Hepatocyte (in vitro differentiated cells): ENCODE measurements at places on chromosomes 11 and 22. TPM values are rescaled to one million over a fixed set of nuclear protein-coding genes. Genes with fewer than 3 reads are reported as not detected.

Gene SLC3A2
- 335 and 573 TPM in 2 replicates for total RNA-seq

Gene SSTR3
- total RNA-seq = 1.3 and 2.8 TPM in 2 replicates

Gene OR51E2
- 0.28 and 0.30 TPM in 2 replicates for total RNA-seq

Gene CCDC89
- total RNA-seq = 0.72 and 0.83 TPM in 2 replicates

Gene ARFIP2
- 78.0 and 90.1 TPM in 2 replicates for total RNA-seq

Gene ESRRA
- total RNA-seq = 52.1 and 62.0 TPM in 2 replicates

Gene OR51B2
- not detected in 2 replicates for total RNA-seq

Gene PNPLA5
- total RNA-seq = 0.57 TPM in 1 of 2 replicates, not detected in the other

DNA sequence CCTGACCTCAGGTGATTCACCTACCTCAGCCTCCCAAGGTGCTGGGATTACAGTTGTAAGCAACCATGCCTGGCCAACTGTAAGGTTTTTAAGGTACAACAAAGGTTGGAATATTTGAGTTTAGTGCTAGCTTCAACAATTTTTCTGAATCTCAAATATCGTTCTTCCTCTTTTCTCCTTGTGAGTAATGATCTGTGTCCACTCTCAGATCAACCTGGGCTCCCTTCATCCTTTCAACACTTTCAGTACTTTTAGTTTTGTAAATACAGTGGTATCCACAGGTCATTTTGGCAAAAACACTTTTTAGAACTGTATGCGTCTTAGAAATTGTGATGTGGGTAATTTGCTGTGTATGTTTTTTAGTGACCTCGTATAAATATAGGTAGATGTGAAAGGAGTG, 7.9 kb downstream of the PACS1 start:
- DNase-seq = no peak
- H3K27me3 ChIP-seq = no peaks in the 10 kb centered on the region
- no peaks in the 10 kb centered on the region for H3K36me3 ChIP-seq
- H3K4me1 ChIP-seq = peaks cover 23% of the 10 kb centered on the region

DNA sequence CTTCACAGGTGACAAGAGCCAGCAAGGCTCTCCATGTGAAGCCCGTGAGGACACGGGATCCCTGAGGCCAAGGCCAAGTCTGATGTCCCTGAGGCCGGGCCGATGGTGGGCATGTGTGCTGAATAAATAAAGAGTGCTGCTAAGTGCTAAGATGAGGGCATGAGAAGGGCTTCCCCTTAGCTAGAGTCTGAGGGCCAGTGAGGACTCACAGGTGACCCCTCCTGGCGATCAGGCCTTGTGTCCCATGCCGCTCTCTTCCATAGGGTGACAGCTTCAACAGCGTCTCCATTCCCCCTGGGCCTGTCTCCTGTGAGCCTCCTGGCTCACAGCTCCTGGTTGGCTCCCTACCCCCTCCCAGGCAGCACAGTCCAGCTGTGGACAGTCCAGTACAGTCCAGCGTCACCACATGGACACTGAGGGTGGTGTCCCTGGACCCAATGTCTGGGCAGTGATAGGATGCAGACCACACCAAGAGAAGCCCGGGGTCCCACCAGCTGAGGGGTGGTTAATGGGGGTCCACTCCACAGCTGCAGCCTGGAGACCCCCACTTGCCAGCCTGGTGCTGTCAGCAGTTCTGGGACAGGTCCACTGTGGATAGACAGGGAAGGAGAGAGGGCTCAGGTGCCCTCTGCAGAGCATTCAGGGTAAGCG, 1033.2 kb downstream of the TBC1D22A start:
- no peaks in the 10 kb centered on the region for H3K36me3 ChIP-seq
- no peak overlapping the region for H3K4me3 ChIP-seq
- H3K4me1 ChIP-seq = no peaks in the 10 kb centered on the region
- no peak for DNase-seq

DNA sequence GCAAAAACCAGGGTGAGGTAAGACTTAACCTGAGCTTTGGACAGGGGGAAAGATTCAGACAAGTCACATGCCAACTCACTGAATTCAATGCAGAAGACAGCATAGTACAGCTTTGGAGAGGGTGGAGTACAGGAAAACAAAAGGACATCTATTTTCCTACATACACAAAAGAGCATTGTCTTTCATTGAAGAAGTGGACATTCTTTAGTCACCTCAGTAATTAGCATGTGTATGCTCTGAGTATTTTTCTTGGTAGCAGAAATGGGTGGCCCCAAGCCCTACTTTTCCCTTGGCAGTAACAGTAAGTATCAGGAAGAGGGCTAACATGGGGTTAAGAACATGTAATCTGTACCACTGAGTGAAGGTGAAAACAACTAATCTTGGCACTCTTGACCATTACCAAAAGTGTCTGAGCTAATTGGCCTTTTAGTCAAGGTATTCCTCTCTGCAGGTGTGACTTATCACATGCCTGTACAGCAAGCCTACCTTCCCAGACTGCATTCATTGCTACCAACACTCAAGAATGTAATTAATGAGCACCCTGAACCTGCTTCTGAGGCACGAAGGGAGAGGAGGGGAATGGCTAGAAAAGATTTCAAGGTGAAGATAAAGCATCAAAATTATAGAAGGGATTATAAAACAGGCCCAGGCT, 33.9 kb downstream of the SYTL2 start:
- no peaks in the 10 kb centered on the region for H3K27me3 ChIP-seq
- peak overlapping the region; percentile 19 for H3K27ac ChIP-seq
- H3K36me3 ChIP-seq = no peaks in the 10 kb centered on the region
- no peak for DNase-seq
- no peak overlapping the region for H3K4me3 ChIP-seq

GRCh38 chr11:67405196-67405567, 1.3 kb downstream of the TBC1D10C start:
- no peaks in the 10 kb centered on the region for H3K27me3 ChIP-seq
- no peak overlapping the region for H3K4me3 ChIP-seq
- peaks cover 12% of the 10 kb centered on the region for H3K4me1 ChIP-seq
- DNase-seq = no peak
- H3K36me3 ChIP-seq = no peaks in the 10 kb centered on the region

DNA sequence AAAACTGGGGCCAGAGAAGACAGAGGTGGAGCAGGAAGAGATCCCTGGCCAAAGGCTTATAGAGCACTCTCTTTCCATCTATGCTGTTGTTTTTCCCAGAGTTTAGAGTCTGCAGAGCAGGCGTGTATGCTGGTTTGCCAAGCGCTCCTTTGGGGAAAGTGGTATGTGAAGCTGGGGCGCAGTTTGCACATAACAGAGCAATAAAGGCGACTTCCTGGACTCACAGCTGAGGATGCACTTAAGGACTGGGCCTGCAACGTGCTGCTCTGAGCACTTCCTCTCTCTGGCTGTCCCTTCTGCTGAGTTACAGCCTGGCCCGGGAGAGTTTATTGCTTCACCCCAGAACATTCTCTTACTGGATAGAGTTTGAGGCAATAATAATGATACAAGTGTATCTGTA, 41.7 kb downstream of the THAP12 start:
- H3K4me1 ChIP-seq = no peaks in the 10 kb centered on the region
- no peak overlapping the region for H3K4me3 ChIP-seq
- H3K27me3 ChIP-seq = no peaks in the 10 kb centered on the region

GRCh38 chr11:67638535-67639437, 777 bp downstream of the TBX10 start:
- no peaks in the 10 kb centered on the region for H3K4me1 ChIP-seq
- DNase-seq = no peak
- H3K27me3 ChIP-seq = no peaks in the 10 kb centered on the region
- no peak overlapping the region for H3K4me3 ChIP-seq

- no peak overlapping the region for H3K4me3 ChIP-seq
- no peak overlapping the region for H3K27ac ChIP-seq
- H3K36me3 ChIP-seq = no peaks in the 10 kb centered on the region
- DNase-seq = no peak
- H3K27me3 ChIP-seq = peaks cover 5% of the 10 kb centered on the region
- peaks cover 6% of the 10 kb centered on the region for H3K4me1 ChIP-seq
Measured at GRCh38 chr11:131615611-131616010, 245.2 kb downstream of the NTM start.

- no peaks in the 10 kb centered on the region for H3K4me1 ChIP-seq
- H3K27ac ChIP-seq = no peak overlapping the region
- no peaks in the 10 kb centered on the region for H3K36me3 ChIP-seq
- no peak for DNase-seq
Measured at GRCh38 chr11:128598506-128599150, 11.3 kb upstream of the ETS1 start.

GRCh38 chr11:83613767-83614121, 327.6 kb upstream of the CCDC90B start:
- H3K27me3 ChIP-seq = no peaks in the 10 kb centered on the region
- H3K4me1 ChIP-seq = no peaks in the 10 kb centered on the region
- no peak overlapping the region for H3K4me3 ChIP-seq
- no peak overlapping the region for H3K27ac ChIP-seq

DNA sequence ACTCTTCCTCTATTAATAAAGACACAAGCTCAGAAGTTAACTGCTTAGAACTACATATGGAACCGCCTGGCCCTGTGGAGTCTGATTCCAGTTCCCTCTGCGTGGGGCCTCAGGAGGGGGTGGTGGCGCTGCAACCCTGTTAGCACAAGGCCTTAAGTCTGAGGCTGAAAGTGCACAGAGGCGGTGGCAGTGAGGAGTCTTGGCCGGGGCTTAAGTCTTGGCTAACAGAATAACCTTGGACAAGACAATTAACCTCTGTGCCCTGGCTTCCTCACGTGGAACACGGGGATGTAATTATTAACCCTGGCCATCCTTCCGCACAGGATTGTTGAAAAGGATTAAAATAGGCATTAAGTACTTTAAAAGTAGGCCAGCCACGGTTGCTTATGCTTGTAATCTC, 191.5 kb downstream of the CEP164 start:
- no peak overlapping the region for H3K4me3 ChIP-seq
- peaks cover 15% of the 10 kb centered on the region for H3K4me1 ChIP-seq
- DNase-seq = peak; percentile 78
- no peaks in the 10 kb centered on the region for H3K36me3 ChIP-seq
- no peaks in the 10 kb centered on the region for H3K27me3 ChIP-seq
- peak overlapping the region; percentile 94 for H3K27ac ChIP-seq

DNA sequence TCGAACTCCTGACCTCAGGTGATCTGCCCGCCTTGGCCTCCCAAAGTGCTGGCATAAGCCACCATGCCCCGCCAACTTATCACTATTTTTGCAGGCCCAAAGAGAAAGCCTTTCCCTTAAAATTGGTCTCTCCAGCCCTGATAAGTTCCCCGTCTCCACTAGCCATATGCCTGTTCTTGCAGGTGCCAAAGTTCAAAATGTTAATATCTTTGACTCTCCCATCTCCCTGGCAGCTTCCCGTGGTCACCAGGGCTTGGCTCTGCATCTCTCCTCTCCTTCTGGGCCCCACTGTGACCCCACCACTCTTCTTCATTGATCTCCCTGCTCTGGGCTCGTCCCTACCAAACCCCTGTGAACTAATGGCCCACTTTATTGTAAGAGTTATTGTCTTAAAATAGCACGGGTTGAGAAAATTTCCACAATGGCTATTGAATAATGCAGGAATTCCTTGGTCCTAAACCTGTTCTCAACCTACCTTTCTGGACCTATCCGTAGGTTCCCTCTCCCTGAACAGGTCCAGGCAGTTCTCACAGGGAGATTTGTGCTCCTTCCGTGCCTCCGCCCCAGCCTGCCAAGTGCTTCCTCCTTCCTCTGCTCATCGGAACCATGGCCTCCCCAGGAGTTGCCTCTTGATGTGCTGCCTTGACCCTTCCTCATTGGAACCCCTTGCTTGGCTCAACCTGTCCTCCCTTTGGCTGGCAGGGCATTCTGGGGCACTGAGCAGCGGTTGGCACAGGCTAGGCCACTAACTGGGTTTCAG, 147.5 kb downstream of the DSCAML1 start:
- H3K36me3 ChIP-seq = no peaks in the 10 kb centered on the region
- H3K4me1 ChIP-seq = no peaks in the 10 kb centered on the region
- no peaks in the 10 kb centered on the region for H3K27me3 ChIP-seq
- DNase-seq = no peak

GRCh38 chr11:113274713-113275582, 39.4 kb upstream of the TTC12 start:
- no peak overlapping the region for H3K27ac ChIP-seq
- no peaks in the 10 kb centered on the region for H3K4me1 ChIP-seq
- H3K4me3 ChIP-seq = no peak overlapping the region
- no peaks in the 10 kb centered on the region for H3K36me3 ChIP-seq

DNA sequence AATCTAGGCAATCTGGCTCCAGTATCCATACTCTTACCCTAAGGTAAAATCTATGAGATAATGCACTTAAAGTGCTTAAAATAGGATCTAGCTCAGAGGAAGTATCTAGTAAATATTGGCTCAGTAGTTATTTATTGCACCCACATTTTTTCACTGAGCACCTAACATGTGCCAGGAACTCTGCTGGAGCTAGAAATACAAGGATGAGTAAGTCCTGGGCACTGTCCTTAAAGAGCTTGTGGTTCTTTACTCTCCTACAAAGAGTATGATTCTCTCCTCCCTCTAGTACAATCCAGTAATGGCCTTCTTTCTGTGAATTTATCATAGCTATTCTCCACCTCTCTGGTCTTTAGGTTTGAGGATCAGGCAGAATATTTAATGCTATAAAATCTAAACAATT, 59.2 kb downstream of the DEUP1 start:
- H3K4me3 ChIP-seq = no peak overlapping the region
- no peaks in the 10 kb centered on the region for H3K4me1 ChIP-seq
- H3K27me3 ChIP-seq = no peaks in the 10 kb centered on the region
- H3K27ac ChIP-seq = no peak overlapping the region

DNA sequence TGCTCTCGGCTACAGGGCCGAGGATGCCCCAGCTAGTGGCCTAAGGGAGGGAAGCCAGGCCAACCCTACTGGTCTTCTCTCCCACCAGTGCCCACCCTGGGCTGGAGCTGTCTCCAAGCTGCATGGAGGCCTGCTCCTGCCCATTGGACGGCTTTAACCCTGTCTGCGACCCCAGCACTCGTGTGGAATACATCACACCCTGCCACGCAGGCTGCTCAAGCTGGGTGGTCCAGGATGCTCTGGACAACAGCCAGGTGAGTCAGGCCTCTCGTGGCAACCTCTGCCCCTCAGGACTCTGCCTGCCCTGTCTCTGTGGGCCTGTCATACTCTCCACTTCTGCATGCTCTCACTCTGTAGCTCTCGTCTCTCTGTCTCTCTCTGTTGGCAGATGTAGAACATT, 44.1 kb upstream of the TPBGL start:
- no peaks in the 10 kb centered on the region for H3K27me3 ChIP-seq
- H3K4me1 ChIP-seq = no peaks in the 10 kb centered on the region
- no peaks in the 10 kb centered on the region for H3K36me3 ChIP-seq
- no peak for DNase-seq
